ENCODE measurements at places on chromosomes 6 and 20.

DNA sequence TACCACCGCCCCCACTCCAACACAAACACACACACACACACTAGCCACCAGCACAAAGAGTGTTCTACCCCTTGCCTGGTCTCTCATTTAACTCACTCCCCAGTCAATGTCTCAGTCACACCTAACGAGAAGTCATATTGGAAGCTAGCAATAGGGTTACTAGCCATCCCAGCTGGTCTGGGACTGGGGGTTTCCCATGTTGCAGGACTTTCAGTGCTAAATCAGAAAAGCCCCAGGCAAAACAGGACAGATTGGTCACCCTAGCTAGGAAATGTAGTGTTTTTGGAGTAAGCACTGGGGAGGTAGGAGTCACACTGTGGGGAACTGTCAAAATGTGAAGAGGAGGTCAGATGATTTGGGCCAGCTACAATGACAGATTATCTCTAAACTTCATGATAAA lies 158.1 kb downstream of the UNC5CL start:
- no peak for DNase-seq

- DNase-seq, result no peak
Observed at GRCh38 chr6:155439376-155439775, 16.3 kb downstream of the NOX3 start.

- DNase-seq, result peak; percentile 68
Observed at GRCh38 chr6:135624402-135625295, 127.1 kb upstream of the AHI1 start.

GRCh38 chr6:139388384-139388783 lies 13.9 kb upstream of the CITED2 start:
- DNase-seq, result no peak

DNA sequence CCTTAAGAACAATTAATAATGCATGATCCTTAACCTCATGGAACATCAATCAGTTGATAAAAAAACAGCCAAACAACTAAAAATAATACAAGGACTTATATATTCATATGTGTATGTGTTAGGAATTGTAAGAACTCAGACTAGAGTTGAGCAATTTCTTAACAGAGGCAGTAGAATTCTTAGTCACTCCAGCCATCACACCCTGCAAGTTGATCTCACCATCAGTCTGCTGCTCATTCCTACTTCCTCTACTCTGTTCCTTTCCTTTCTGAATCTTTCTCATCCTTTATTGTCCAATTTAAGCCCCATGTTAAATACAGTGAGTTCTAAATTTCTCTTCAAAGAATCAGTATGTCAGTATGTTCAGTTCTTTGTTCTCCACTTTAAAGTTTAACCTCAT lies 2.6 kb downstream of the ZNF165 start:
- no peak for DNase-seq

DNA sequence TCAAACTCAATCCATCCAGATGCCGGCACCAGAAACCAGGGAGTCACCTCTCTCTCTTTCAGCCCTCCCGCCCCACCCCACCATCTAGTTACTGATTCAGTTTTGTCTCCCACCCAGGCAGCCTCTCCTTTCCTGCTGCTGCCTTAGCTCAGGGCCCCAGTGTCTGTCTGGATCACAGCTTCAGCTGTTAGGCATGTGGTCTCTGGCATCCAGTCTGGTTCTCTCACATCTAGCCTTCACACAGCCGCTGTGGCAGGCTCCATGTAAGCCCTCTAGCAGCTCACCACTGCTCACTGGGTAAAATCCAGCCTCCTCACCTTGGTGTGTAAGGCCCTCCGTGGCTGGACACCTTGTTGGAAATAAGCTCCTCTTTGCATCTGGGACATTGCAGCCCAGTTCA lies 21.3 kb downstream of the AARS2 start:
- no peak for DNase-seq

GRCh38 chr6:146770275-146770964 lies 171.6 kb downstream of the ADGB start:
- DNase-seq, result no peak

DNA sequence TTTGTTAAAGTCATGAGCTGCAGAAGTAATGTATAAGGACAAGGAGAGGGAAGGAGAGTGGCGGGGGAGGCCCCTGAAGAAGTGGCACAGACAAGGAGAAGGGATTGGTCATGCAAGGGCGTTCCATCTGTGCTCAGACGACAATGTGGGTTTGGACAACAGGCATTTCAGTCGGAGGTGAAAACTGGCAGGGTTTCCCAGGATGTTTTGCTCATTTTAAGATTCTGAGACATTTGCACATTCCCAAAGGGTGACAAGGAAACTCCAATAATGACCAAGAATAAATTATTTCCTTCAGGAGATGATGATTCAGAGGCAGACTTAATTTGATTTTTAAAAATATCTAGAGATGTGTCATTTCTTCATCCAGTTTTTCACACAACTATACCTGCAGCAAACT lies 181.8 kb downstream of the HIVEP2 start:
- no peak for DNase-seq

DNA sequence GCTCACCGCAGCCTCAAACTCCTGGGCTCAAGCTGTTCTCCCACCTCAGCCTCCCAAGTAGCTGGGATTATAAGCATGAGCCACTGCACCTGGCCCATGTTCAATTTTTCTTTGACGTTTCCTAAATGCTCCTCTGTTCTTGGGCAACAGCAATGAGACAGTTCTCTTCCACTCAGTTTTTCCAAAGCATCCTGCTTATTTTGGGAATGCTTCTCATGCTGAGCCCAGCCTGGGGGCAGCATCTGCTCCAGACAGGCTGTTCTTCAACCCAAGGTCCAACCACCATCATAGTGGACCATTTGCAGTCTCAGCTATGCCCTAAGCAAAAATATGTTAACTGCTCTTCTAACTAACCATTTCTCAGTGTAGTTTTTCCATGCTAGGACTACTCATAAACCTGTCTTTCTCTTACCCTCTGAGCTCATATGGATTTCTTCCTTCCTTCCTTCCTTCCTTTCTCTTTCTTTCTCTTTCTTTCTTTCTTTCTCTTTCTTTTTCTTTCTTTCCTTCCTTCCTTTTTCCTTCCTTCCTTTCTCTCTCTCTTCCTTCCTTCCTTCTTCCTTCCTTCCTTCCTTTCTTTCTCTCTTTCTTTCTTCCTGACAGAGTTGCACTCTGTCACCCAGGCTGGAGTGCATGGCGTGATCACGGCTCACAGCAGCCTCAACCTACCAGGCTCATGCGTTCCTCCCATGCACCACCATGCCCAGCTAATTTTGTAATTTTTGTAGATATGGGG lies 48.4 kb downstream of the GCNT2 start:
- no peak for DNase-seq

DNA sequence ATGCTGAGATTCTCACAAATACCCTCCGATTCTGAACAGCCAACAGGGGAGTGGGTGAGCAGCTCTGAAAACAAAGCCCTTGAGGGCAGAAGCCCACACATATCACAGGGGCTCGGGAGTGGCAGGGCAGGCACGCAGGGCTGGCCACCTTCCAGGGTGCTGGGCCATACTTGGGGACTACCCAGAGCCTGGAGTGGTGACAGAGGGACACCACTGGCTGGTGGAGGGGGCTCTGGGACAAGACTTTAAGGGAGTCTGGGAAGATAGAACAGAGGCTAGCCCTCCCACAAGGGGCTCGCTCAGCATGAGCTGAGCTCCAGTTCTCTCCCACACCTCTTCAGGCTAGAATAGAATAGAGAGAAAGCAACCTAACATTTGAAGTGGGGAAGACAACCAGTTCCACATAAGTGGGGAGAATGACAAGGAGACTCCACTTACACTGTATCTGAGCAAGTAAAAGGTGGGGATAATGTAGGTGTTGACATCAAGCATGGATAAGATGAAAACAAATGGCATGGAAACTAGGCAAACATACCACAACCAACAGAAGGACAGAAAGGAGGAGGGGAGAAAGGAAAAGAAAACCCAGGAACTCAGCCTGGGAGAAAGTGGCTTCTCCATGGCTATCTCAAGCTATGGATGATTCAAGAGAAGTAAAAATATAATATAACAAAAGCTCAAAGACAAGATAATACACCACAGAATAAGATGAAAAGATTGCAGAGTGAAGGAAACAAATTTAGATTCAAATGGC lies 7.0 kb downstream of the PPIL1 start:
- DNase-seq, result no peak

- DNase-seq, result no peak
Observed at GRCh38 chr6:148179786-148180185, 162.9 kb upstream of the SASH1 start.

- no peak for DNase-seq
Observed at GRCh38 chr6:143675946-143676345, 1.8 kb upstream of the PHACTR2 start.

DNA sequence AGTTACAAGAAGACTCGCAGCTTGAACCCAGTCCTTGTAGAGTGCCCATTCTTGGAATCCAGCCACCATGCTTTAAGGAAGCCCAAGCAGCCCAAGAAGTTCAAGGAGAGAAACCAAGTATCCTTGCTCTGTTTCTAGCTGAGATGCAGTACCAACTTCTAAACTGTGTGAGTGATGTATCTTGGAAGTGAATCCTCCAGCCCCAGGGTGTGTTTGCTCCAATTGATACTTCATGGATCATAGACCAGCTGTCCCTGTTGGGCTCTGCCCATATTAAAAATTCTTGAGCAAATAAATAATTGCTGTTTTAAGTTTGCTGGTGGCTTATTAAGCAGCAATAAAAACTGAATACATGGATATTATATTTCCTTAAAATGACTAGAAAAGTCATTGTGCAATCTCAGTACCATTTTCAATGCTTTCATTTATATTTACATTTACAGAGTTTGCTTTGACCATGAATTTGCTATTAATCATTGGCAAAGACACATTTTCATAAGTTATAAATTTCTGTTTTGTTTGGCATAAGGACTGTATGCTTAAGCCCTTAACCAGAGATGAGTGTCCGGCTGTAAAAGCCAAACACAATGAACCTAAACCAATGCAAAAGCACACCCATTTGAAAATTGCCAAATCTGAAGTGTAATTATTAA lies 9.2 kb downstream of the SPTLC3 start:
- DNase-seq, result no peak

DNA sequence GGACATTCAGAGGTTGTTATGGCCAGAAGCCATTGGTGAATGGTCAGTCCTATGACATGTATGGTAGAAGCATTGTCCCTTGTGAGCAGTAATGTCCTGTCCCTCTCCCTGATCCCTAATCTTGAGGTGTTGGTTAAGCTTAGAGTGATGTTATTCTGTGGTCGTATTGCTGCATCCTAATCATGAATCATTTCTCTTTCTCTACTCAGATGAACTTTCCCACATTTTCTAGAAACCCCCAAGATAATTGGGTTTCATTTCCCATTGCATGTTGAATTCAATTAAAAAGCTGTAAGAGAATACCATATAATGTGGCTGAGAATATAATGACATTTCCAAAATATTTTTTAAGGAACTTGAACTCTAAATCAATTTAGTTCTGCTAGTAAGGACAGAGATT lies 175.1 kb downstream of the PLCB4 start:
- DNase-seq, result no peak

DNA sequence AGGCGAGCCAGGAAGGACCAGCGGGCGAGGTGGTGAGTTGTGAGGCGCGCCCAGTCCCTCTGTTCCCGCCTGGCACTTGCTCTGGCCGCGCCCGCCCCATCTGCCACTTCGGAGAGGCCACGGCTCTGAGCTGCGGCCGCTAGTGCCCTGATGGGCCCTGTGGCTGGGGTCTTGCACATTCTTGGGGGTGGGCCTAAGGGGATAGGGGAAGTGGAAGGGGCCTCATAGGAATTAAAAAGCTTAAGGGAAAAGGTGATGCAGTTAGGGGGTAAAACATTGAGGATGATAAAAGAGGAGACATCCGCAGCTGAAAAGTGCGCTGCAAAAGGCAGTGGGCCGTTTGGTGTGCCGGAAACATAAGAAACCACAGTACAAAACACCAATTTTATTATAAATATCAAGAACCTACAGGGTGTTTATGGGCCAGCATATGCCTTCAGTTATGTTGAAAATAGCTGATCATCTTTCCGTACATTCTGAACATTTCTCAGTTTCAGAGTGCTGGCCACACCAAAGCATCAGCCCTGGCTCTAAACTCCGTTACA lies 1.1 kb upstream of the PSMB8 start:
- no peak for DNase-seq

DNA sequence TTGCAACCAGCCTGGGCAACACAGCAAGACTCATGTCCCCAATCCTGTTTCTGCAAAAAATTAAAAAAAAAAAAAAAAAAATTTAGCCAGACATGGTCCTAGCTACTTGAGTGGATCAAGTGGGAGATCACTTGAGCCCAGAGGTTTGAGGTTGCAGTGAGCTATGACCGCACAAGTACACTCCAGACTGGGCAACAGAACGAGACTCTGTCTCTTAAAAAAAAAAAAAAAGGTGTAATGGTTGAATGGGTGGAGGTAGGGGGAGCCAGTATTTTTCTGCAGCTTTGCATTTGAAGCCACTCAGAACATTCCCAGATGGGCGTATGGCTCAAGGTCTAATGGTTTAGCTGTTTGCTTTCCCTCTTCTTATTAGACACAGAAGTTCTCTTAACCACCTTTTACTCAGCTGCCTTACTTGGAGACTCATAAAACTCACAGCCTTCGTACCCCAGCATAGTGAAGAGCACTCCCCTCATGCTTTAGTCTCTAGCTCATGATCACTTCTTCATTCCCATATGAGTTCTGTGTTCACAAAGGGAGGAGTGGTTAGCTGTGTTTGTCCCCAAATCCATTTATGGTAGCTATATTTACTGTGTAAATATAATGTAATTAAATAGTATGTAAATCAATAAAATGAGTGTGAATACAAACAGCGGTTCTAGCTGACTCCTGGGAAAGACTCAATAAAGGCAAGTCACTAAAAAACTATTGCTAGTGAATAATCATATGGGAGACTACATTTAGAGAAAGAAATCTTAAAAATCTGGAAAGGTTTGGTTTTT lies 9.0 kb downstream of the FKBP1A start:
- DNase-seq, result no peak

GRCh38 chr6:1636971-1637871 lies 27.5 kb downstream of the FOXC1 start:
- DNase-seq, result no peak

- no peak for DNase-seq
Observed at GRCh38 chr20:9616455-9616805, 102.0 kb downstream of the LAMP5 start.

All from T-helper 2 cell treated with Interferon-gamma antibody and Interleukin-4, amounts not matched to agents 5 μg/mL and 100 μg/mL, for 36 hours (primary cell).